CD4-positive, alpha-beta memory T cell (primary cell): ENCODE measurements at places on chromosomes 4 and X. TPM values are rescaled to one million over a fixed set of nuclear protein-coding genes. Genes with fewer than 3 reads are reported as not detected.
A peak's percentile ranks its signal among the peaks of the same experiment; 100 is the strongest.

TMPRSS11F gene
- not detected for total RNA-seq

OCRL gene
- total RNA-seq = 2.4 TPM

CT55 gene
- total RNA-seq = not detected

GPR143 gene
- total RNA-seq = not detected

L1CAM gene
- 1.0 TPM for total RNA-seq

GPM6B gene
- not detected for total RNA-seq

DCAF4L1 gene
- total RNA-seq = 0.42 TPM

TLL1 gene
- total RNA-seq = not detected

TCEAL7 gene
- total RNA-seq = not detected

PALLD gene
- total RNA-seq = 1.0 TPM

APLN gene
- not detected for total RNA-seq

CENPVL2 gene
- total RNA-seq = not detected

DBET gene
- total RNA-seq = not detected

NALF2 gene
- total RNA-seq = not detected

GRCh38 chr4:117811731-117812130, 222.6 kb upstream of the NDST3 start:
- H3K36me3 ChIP-seq = no peaks in the 10 kb centered on the region
- DNase-seq = no peak
- no peak overlapping the region for H3K4me3 ChIP-seq
- no peaks in the 10 kb centered on the region for H3K4me1 ChIP-seq

GRCh38 chr4:165716472-165716871, 156.6 kb upstream of the TLL1 start:
- H3K27ac ChIP-seq = no peak overlapping the region
- no peaks in the 10 kb centered on the region for H3K27me3 ChIP-seq
- H3K4me1 ChIP-seq = no peaks in the 10 kb centered on the region
- H3K36me3 ChIP-seq = no peaks in the 10 kb centered on the region
- no peak for DNase-seq

GRCh38 chr4:109495514-109495913, 61.9 kb downstream of the SEC24B start:
- H3K36me3 ChIP-seq = peaks cover 28% of the 10 kb centered on the region
- H3K27ac ChIP-seq = no peak overlapping the region
- no peaks in the 10 kb centered on the region for H3K27me3 ChIP-seq
- no peak for DNase-seq

DNA sequence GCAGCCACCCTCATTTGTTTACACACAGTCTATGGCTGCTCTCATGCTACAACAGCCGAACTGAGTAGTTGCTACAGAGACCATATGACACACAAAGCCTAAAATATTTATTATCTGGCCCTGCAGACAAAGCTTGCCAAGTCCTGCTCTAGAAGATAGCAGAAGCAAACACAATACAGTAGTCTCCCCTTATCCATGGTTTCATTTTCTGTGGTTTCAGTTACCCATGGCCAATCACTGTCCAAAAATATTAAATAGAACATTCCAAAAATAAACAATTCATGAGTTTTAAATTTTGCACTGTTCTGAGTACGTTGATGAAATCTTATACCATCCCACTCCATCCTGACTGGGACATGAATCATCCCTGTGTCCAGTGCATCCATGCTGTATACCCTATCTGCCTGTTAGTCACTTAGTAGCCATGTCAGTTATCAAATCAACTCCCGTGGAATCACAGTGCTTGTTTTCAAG, 40.2 kb upstream of the ZNF81 start:
- no peak overlapping the region for H3K27ac ChIP-seq
- DNase-seq = no peak
- no peaks in the 10 kb centered on the region for H3K4me1 ChIP-seq

DNA sequence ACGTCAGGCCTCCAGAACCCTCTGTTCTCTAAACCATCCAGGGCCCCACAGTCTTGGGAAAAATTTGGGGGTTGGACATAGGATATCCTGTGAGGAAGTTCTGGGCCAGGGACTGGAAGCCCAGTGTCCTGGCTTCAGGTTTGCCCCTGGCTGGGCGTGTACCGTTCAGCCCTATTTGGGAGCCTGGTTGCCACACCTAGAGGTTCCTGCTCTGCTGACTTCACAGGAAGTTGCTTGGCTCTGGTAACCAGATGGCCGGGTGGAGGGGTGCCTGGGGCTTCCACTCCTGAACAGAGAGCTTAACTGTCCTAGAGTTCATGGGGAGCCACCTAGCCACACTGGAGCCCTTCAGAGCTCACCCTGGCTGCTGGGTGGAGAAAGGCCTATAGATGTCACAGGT, 1.1 kb downstream of the TAFAZZIN start:
- peak overlapping the region; percentile 70 for H3K27ac ChIP-seq
- H3K27me3 ChIP-seq = no peaks in the 10 kb centered on the region

- no peak overlapping the region for H3K4me3 ChIP-seq
- H3K27ac ChIP-seq = no peak overlapping the region
- no peaks in the 10 kb centered on the region for H3K4me1 ChIP-seq
- H3K27me3 ChIP-seq = no peaks in the 10 kb centered on the region
- no peak for DNase-seq
Observed at GRCh38 chrX:112849016-112849415, 8.4 kb upstream of the AMOT start.

GRCh38 chr4:80614319-80614718, 278.8 kb downstream of the CFAP299 start:
- H3K27ac ChIP-seq = no peak overlapping the region
- no peaks in the 10 kb centered on the region for H3K36me3 ChIP-seq
- DNase-seq = no peak
- H3K4me3 ChIP-seq = no peak overlapping the region
- no peaks in the 10 kb centered on the region for H3K4me1 ChIP-seq
- no peaks in the 10 kb centered on the region for H3K27me3 ChIP-seq

GRCh38 chr4:34953145-34953799, 1291.0 kb downstream of the ARAP2 start:
- no peaks in the 10 kb centered on the region for H3K4me1 ChIP-seq
- no peak overlapping the region for H3K27ac ChIP-seq
- no peak for DNase-seq

DNA sequence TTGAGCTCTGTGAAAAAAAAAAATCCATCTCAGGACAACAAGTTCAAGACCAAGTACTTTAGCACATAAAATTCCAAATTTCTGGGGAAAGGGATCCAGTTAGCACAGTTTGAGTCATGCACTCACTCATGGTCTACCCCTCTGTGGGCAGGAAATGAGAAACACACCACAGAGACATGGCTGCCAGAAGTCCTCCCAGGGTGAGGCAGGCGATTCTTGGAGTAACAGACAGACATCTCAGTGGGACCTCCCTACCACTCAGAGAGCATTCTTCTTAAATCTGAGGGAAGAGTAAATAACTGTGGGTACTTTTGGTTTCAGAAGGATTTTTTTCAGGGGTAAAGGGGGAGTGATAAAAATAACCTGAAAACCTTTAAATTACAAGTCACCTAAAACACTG, 14.1 kb downstream of the CXCL1 start:
- H3K4me3 ChIP-seq = no peak overlapping the region
- no peak overlapping the region for H3K27ac ChIP-seq
- no peaks in the 10 kb centered on the region for H3K36me3 ChIP-seq
- DNase-seq = no peak
- no peaks in the 10 kb centered on the region for H3K4me1 ChIP-seq

DNA sequence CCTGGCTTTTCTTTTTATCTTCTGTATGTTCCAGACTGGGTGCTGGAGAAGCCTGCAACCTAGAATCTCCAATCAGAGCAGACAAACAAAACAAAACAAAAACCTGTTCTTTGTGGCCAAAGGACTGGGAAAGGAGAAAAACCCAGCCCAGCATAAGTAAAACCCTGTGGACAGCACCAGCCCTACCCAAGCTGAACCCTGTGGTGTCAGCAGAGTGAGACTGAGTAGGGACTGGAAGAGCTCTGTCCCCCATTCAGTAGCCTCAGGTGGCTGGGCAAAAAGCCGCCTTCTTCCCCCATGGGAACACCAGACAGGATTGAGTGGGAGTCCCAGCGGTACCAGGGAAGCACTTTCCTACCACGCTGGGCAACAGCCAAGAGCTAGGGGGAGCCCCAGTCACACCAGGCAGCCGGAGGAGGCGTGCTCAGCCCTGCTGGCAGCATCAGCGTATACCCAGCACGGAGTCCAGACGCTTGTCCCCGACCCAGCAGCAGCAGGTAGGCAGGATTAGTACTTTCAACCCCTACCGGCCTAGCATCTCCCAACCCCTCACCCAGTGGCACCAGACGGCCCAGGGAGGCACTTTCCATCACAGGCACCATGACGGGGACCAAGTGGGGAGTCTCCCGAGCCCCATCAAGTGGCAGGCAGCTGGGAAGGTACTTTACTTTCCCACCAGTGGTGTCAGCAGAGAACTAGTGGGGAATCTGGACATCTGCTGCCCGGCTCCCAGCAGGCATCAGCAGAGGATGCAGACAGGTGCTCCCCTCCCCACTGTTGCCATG, 8.6 kb upstream of the JADE3 start:
- no peak overlapping the region for H3K4me3 ChIP-seq
- peak; percentile 49 for DNase-seq
- peaks cover 3% of the 10 kb centered on the region for H3K4me1 ChIP-seq
- no peaks in the 10 kb centered on the region for H3K27me3 ChIP-seq
- H3K27ac ChIP-seq = no peak overlapping the region

- peaks cover 19% of the 10 kb centered on the region for H3K4me1 ChIP-seq
- no peak overlapping the region for H3K4me3 ChIP-seq
- H3K36me3 ChIP-seq = no peaks in the 10 kb centered on the region
- DNase-seq = no peak
- no peak overlapping the region for H3K27ac ChIP-seq
Observed at GRCh38 chr4:80266902-80267380, 477 bp downstream of the FGF5 start.

GRCh38 chr4:177485528-177485927, 43.3 kb upstream of the AGA start:
- H3K4me1 ChIP-seq = peaks cover 5% of the 10 kb centered on the region
- no peaks in the 10 kb centered on the region for H3K36me3 ChIP-seq
- no peaks in the 10 kb centered on the region for H3K27me3 ChIP-seq
- H3K4me3 ChIP-seq = no peak overlapping the region

DNA sequence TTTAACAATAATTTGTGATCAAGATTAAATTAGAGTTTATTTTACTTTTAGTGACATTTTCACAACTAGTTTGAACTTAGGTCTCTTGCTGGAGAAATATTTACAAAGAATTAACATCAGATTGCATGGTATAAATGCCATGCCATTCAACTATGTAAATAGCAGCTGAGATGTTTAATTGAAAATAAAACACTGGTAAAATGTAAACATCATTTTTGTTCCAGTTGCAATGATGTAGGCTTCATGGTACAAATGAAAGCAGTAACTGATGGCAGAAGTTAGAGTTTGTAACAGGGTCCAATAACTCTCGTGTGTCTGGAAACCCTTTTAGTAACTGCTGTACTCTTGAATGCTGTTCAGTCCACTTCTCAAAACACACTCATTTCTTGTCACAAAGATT, 43.7 kb upstream of the HAND2 start:
- no peak overlapping the region for H3K27ac ChIP-seq
- no peaks in the 10 kb centered on the region for H3K27me3 ChIP-seq
- no peak for DNase-seq

DNA sequence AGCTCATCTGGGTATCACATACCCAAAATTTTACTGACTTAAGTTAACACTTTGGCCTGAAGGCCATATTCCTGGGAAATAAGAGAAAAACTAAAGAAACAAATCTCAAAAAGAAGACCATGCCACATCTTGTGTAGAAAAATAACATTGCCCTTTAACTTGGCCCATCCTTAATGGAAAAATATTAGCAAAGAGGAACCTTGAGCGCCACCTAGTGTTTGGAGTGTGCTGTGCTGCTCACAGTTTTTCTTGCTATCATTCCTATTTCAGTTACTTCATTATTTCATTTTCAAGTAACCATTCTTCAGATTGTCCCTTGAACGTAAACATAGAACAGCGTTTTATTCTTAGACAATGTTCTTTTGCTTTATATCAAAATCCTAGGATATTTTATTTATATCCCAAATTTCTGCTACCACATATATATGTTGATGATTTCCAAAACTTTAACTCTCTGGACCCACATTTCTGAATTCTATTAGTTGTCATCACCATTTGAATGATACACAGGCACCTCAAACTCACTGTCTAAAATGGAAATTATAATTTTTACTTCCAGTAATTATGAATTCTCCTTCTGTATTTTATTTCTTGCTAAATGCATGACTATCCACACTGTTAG, 999.0 kb upstream of the ADGRL3 start:
- DNase-seq = peak; percentile 8
- H3K27me3 ChIP-seq = no peaks in the 10 kb centered on the region
- no peak overlapping the region for H3K27ac ChIP-seq
- no peak overlapping the region for H3K4me3 ChIP-seq

DNA sequence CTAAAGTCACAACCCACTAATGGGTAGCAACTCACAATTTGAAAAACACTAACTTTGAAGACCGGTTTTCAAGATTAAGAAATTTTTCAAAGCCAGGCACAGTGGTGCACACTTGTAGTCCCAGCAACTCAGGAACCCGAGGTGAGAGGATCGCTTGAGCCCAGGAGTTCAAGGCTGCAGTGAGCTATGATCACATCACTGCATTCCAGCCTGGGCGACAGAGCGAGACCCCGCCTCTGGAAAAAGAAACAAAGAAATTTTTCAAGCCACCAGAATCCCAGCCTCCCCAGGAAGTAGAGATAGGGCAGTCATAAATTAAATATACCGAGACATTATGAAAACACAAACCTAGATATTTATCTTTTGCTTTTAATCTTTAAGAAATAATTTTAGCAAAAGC, 13.0 kb downstream of the SMARCA1 start:
- no peaks in the 10 kb centered on the region for H3K36me3 ChIP-seq
- no peaks in the 10 kb centered on the region for H3K4me1 ChIP-seq
- no peak overlapping the region for H3K4me3 ChIP-seq
- H3K27ac ChIP-seq = no peak overlapping the region

DNA sequence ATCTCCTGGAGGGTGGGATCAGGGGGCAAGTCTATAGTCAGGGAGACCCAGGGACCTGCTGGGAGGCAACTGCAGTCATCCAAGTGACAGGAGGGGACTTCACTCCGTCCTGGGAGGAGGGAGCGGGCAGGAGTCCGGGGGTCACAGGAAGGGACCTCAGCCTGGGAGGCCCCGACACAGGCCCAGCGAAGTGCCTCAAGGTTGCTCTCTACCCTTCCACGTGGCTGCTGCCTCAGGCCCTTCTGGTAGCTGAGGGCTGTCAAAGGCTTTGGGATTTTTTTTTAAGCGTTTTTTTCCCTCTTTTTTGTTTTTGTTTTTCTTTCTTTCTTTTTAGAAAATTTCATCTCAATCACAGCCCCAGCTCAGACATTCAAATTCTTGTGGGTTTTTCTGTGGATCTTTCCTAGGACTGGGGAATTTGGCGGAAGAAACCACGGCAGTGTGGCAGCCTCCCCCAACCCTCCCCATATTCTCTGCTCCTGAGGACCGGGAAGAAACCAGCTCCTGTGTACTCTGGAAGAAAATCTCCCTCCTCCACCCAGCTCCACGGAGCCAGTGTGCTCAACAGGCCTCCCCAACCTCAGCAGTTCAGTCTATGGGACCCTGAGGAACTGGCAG, 1.4 kb upstream of the HAUS7 start:
- no peak overlapping the region for H3K4me3 ChIP-seq
- no peaks in the 10 kb centered on the region for H3K27me3 ChIP-seq
- H3K36me3 ChIP-seq = no peaks in the 10 kb centered on the region
- peak overlapping the region; percentile 59 for H3K27ac ChIP-seq
- no peak for DNase-seq

GRCh38 chr4:14879683-14880082, 122.6 kb upstream of the CPEB2 start:
- no peak overlapping the region for H3K27ac ChIP-seq
- no peaks in the 10 kb centered on the region for H3K36me3 ChIP-seq
- no peak overlapping the region for H3K4me3 ChIP-seq
- no peak for DNase-seq
- H3K4me1 ChIP-seq = peaks cover 11% of the 10 kb centered on the region

- DNase-seq = no peak
- no peaks in the 10 kb centered on the region for H3K36me3 ChIP-seq
- H3K4me3 ChIP-seq = no peak overlapping the region
- no peaks in the 10 kb centered on the region for H3K27me3 ChIP-seq
- no peak overlapping the region for H3K27ac ChIP-seq
Observed at GRCh38 chr4:184959786-184960185, 58.5 kb upstream of the HELT start.
